Activated CD4-positive, alpha-beta T cell treated with anti-CD3 and anti-CD28 coated beads for 4 hours (primary cell): ENCODE measurements at places on chromosomes 16 and 17.

GRCh38 chr17:53270936-53271335 lies 551.8 kb upstream of the KIF2B start:
- no peak for DNase-seq

DNA sequence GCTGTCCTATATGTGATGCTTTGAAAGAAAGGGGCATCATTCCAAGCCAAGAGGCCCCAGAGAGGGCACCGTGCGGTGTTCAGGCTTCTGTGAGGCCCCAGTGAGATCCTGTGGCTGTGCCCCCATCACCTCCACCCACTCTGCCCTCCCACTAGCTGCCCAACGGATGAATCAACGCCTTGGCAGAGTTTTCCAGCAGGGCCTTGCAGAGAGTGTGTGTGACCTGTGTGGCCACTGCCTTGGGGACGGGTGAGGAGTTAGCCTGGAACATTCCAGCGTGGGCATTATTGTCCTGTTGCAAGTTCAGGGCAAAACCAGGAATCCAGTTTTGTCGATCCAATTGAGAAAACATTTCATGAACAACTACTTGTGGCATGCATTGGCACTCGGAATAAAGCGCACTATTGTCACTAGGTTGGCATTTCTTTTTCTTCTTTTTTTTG lies 53.7 kb downstream of the SF3B3 start:
- DNase-seq: no peak

DNA sequence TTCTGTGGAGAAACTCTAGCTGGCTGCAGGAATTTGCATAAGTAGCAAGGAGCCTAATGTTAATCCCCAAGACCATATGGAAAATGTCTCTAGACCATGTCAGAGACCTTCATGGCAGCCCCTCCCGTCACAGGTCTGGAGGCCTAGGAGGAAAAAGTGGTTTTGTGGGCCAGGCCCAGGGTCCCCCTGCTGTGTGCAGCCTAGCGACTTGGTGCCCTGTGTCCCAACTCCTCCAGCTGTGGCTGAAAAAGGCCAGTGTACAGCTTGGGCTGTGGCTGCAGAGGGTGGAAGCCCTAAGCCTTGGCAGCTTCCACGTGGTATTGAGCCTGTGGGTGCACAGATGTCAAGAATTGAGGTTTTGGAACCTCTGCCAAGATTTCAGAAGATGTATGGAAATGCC lies 306.9 kb upstream of the CA10 start:
- DNase-seq: no peak

- peak; percentile 86 for DNase-seq
These were observed 3.3 kb upstream of the HOXB8 start for GRCh38 chr17:48618256-48618896.

- no peak for DNase-seq
These were observed 297.1 kb upstream of the KIF2B start for GRCh38 chr17:53525590-53525989.

GRCh38 chr16:13143551-13143950 lies 242.2 kb downstream of the SHISA9 start:
- DNase-seq: no peak

DNA sequence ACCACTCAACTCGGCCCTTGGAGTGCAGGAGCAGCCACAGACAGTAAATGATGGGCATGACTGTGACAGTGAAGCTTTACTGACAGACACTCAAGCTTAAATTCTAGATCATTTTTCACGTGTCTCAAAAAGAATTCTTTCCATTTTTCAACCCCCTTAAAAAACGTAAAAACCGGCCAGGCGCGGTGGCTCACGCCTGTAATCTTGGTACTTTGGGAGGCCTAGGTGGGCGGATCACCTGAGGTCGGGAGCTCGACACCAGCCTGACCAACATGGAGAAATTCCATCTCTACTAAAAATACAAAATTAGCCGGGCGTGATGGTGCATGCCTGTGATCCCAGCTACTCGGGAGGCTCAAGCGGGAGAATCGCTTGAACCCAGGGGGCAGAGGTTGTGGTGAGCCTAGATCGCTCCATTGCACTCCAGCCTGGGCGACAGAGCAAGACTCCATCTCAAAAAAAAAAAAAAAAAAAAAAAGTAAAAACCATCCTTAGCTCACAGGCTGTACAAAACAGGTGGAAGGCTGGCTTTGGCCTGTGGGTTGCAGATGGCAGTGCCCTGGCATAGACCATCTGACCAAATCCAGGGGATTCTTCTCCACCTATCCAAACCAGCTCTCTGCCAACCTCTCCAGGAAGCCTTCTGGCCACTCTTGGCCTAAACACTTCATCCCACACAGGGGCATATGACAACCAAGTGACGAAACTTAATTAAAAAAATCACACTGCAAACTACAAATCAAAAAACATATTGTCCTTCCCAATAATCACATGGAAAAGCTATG lies 18.3 kb downstream of the TBC1D16 start:
- DNase-seq: no peak

GRCh38 chr17:44279666-44280391 lies 11.9 kb upstream of the SLC4A1 start:
- no peak for DNase-seq

DNA sequence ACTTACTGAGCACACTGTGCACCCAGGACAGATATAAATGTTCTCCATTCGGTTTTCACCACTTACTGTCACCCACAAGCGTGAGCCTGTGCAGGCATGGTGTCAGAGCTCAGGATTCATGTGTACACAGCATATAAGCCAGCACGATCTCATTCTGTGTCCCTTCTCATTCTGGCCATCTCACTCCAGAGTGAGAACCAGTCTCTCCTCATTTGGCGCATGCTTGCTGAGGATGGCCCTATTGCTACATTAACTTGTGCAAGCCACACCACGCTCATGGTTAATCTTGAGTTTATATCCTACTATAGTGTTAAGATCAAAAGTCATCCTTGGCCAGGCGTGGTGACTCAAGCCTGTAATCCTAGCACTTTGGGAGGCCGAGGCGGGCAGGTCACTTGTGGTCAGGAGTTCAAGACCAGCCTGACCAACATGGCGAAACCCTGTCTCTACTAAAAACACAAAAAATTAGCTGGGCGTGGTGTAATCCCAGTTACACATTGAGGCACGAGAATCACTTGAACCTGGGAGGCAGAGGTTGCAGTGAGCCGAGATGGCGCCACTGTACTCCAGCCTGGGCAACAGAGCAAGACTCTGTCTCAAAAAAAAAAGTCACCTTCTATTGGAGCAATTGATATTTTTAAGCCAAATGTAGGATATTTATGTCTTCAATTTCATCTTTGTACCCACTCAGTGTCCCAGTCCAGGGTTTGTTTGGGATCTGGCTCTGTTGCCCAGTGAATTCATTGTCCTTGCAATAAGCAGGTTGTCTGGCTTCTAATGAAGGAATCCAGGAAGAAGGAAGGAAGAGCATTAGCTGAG lies 20.9 kb downstream of the SOCS1 start:
- no peak for DNase-seq

DNA sequence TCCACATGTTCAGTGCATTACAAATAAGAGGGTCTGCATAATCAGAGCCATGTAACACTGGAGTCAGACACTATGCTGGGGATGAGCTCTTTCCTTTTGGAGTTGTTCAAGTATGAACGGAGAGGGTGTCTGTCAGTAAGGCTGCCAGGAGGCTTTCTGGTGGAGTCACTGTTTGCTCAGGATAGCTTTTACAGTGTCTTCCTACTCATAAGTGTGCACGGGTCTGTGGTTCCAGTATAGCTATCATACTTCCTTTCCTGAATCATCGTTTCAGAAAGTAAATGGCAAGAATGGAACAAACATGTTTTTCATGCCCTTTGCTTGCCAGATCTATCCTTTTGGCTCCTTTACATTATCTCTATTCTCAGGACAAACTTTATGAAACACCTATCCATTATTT lies 152.7 kb upstream of the CDH11 start:
- DNase-seq: no peak

DNA sequence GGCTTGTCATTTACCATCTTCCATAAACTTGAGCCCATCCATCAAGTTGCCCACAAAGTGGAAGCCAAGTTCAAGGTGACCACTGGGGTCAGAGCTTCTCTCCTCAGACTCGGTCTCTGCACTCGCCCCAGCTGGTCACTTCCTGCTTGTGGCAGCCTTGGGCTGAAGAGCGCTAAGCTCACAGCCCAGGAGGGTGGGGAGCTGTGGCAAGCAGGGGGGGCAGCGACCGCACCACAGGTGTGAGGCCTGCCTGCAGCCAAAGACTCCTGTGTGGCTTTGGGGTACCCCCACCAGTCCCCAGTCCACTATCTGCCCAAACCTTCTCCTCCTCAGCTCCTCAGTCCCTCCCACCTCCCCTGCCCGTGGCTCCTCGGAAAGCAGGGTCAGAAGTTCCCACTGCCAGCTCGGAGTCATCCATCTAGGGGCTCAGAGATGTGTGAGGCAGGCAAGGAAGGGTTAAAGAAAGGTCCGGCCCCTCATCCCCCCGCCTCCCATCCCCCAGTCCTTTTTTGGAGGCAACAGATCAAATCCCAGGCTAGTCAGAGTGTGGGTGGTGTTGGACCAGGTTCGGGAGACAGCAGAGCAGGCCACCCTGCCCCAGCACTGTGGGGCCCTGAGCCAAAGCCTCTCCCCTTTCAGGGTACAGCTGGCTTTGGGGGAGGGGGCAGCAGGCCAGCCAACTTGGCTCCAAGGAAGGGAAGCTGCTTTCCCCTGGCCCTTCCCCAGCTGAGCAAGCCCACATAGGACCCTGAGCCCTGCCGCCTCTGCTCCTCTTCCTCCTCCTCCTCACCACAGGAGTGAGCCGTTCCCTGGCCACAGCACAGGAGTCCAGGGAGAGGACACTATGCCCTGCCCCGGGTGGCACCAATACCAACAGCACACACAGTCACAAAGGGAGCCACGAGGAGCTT lies 3.2 kb downstream of the CSF3 start:
- no peak for DNase-seq

- no peak for DNase-seq
These were observed 5.2 kb upstream of the GSE1 start for GRCh38 chr16:85607796-85608514.

DNA sequence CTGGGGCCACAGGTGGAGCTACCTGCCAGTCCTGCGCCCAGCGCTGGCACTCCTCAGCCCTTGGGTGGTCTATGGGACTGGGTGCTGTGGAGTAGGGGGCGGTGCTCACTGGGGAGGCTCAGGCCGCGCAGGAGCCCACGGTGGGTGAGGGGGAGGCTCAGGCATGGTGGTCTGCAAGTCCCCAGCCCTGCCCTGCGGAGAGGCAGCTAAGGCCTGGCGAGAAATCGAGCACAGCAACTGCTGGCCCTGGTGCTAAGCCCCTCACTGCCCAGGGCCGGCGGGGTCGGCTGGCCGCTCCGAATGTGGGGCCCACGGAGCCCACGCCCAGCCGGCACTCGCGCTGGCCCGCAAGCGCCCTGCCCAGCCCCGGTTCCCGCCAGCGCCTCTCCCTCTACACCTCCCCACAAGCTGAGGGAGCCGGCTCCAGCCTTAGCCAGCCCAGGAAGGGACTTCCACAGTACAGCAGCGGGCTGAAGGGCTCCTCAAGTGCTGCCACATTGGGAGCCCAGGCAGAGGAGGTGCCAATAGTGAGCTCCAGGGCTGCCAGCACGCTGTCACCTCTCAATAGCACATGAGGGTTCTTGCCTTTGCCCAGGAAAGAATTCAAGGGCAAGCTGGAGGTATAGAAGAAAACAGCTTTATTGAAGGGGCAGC lies 11.0 kb upstream of the EEF2KMT start:
- no peak for DNase-seq

DNA sequence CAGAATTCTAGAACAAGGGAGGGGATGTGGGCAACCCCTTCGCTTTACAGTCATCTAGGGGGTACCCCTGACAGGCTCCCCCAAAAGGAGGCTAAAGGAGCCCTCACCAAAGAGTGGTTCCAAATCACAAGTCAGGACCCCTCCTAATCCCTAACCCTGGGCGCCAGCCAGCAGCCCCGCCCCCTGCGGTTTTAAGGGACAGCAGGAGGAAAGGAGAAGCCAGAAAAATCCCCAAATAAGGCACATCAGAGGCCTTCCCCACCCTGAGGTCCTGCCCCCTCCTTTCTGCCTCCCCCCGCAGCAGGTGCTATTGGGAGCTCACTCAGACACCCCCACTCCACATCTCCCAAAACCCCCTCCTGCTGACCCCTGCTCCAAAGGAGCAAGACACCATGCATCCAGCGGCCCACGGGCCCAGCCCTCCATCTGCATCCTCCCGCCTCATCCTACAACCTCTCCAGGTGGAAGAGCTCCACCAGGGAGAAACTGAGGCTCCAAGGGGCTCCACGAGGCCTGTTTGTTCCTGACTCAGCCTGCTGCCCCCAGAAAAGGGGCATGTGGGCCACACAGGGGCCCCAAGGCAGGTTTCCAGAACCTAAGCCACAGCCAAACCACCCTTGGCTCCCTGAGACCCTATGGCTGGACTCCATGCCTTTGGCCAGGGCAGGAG lies 93.5 kb downstream of the GOSR1 start:
- DNase-seq: no peak

DNA sequence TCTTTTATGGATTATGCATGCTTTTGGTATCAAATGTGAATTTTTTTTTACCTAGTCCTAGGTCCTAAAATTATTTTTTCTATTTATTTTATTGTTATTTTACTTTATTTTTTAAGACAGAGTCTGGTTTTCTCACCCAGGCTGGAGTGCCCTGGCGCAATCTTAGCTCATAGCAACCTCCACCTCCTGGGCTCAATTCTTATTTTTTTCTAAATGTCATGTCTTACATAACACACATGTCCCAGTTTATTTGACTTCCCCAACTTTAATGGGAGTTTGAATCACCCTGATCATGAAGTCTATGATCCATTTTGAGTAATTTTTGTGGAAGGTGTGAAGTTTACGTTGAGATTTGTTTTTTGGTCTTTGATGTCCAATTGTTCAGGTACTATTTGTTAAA lies 3.3 kb upstream of the CCL18 start:
- no peak for DNase-seq

- DNase-seq: no peak
These were observed 14.9 kb downstream of the MYO18A start for GRCh38 chr17:29165261-29165660.

- DNase-seq: no peak
These were observed 7.1 kb upstream of the CHD3 start for GRCh38 chr17:7881276-7882054.

- DNase-seq: no peak
These were observed at the start of gene CD300LF for GRCh38 chr17:74712756-74713155. CD300LF (minus strand) TSS chr17:74712923; CDS start chr17:74712866, 57 bp downstream.

- no peak for DNase-seq
These were observed 7.4 kb downstream of the KCNH6 start for GRCh38 chr17:63530557-63531021.

GRCh38 chr16:28106467-28107215 lies 43.1 kb upstream of the GSG1L start:
- no peak for DNase-seq

DNA sequence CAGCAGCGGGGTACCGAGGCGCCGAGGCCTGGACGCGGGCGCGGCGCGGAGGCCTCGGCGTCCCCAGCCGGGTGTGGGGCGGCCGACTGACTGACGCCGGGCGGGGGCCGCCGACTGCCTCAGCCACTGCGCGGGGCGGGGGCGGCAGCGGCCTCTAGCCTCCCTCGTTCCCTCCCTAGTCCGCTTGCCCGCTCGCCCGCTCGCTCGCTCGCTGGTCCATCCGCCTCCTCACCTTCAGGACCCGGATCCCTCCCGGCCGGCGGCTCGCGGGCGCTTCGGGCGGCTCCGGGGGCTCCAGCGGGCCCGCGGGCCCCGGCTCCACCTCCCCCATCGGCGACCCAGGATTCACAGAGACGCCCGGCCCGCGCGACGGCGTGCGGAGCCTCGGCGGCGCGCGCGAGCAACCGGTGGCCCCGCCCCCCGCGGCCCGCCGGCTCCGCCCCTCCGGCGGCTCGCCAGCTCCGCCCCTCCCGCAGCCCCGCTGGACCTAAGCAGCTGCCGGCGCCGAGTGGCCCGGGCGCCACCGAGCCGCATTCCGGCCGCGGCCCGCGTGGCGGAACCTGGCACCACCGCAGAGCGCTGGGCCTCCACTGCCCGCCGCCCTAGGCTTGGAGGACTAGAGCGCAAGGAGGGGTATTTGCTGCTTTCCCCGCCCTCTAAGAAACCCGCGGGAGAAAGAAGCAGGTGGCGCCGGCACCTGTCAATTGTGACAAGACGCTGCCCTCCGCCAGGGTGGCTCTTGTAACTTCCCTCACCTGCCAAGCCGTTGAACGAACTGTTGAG lies 773 bp downstream of the PHLPP2 start:
- DNase-seq: peak; percentile 73
